Smooth muscle cell of bladder (primary cell): ENCODE measurements at places on chromosomes 11 and 22. TPM values are rescaled to one million over a fixed set of nuclear protein-coding genes. Genes with fewer than 3 reads are reported as not detected.

Gene CDKN1C
- 37.0 and 43.6 TPM in 2 replicates for total RNA-seq

Gene RRM1
- total RNA-seq, result 40.1 and 52.6 TPM in 2 replicates

Gene SERPIND1
- total RNA-seq, result 0.14 TPM in 1 of 2 replicates, not detected in the other

Gene B4GALNT4
- total RNA-seq, result 1.9 and 3.6 TPM in 2 replicates

Gene PHF21B
- total RNA-seq, result not detected in 2 replicates

Gene RAPSN
- total RNA-seq, result 0.18 TPM in 1 of 2 replicates, not detected in the other

Gene C1QTNF4
- total RNA-seq, result 0.09 TPM in 1 of 2 replicates, not detected in the other

Gene C11orf86
- 0.28 TPM in 2 replicates for total RNA-seq

Gene SCT
- total RNA-seq, result not detected in 2 replicates

Gene IL18
- 5.8 and 9.2 TPM in 2 replicates for total RNA-seq

Gene ALG8
- 32.3 and 40.5 TPM in 2 replicates for total RNA-seq

Gene MUC15
- total RNA-seq, result not detected in 2 replicates

Gene NCAPH2
- total RNA-seq, result 17.1 and 18.6 TPM in 2 replicates

Gene TNNT3
- 0.37 TPM in 1 of 2 replicates, not detected in the other for total RNA-seq

Gene NRXN2
- total RNA-seq, result 0.57 and 0.74 TPM in 2 replicates

Gene ATG16L2
- total RNA-seq, result 2.7 and 6.2 TPM in 2 replicates

Gene SGSM1
- 0.09 and 0.14 TPM in 2 replicates for total RNA-seq

Gene SPTBN2
- 0.43 and 1.1 TPM in 2 replicates for total RNA-seq

Gene SAC3D1
- total RNA-seq, result 5.0 and 6.4 TPM in 2 replicates

Gene KCNA4
- not detected in 2 replicates for total RNA-seq

Gene LAYN
- 38.3 and 60.4 TPM in 2 replicates for total RNA-seq

Gene DLG2
- 0.85 and 1.6 TPM in 2 replicates for total RNA-seq

Gene SPON1
- total RNA-seq, result 18.3 and 30.8 TPM in 2 replicates

Gene RIN1
- 9.7 and 16.2 TPM in 2 replicates for total RNA-seq

Gene HEPACAM
- not detected in 2 replicates for total RNA-seq

Gene GAL
- 0.43 TPM in 1 of 2 replicates, not detected in the other for total RNA-seq

Gene RTN4RL2
- total RNA-seq, result 0.09 TPM in 1 of 2 replicates, not detected in the other

Gene OR10D3
- total RNA-seq, result not detected in 2 replicates

Gene YAP1
- total RNA-seq, result 114 and 214 TPM in 2 replicates

Gene PGA5
- not detected in 2 replicates for total RNA-seq

Gene SLC22A6
- total RNA-seq, result not detected in 2 replicates

Gene RAB1B
- 47.9 and 58.0 TPM in 2 replicates for total RNA-seq

Gene CARD18
- not detected in 2 replicates for total RNA-seq

Gene SNU13
- 75.3 and 75.5 TPM in 2 replicates for total RNA-seq
